ENCODE measurements at places on chromosomes 3 and 15. TPM values are rescaled to one million over a fixed set of nuclear protein-coding genes. Genes with fewer than 3 reads are reported as not detected.

DNA sequence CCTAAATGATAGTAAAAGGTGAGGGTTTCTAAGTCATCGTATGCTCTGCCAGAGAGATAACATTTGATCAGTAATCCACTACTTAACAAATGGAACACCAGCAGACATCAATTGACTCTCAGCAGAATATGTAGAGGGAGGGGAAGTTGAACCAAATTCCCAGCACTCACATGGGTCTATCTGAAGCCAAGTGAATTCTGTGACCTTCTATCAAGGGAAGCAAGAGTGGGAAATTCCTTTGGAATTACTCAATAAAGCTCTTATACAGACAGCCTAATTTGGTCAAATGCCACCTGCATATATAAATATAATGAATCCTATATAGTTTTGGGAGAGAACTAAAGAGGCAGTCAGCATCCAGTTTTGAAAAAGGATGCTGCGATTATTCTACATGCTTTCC lies 15.8 kb upstream of the KCNMB2 start:
- no peak for DNase-seq

The PPM1L gene
- total RNA-seq: 51.1 TPM

The C3orf70 gene
- total RNA-seq: 1.4 TPM

The GOLGA8T gene
- total RNA-seq: 0.47 TPM

- DNase-seq: no peak
These were observed 188.3 kb downstream of the IL5RA start for GRCh38 chr3:2921903-2922302.

GRCh38 chr15:77851086-77851485 lies 218.4 kb upstream of the LINGO1 start:
- no peak for DNase-seq

The CORO2B gene
- total RNA-seq: 5.0 TPM

The NUP210 gene
- total RNA-seq: 2.8 TPM

GRCh38 chr3:28291577-28291976 lies 50.2 kb downstream of the CMC1 start:
- no peak for DNase-seq

DNA sequence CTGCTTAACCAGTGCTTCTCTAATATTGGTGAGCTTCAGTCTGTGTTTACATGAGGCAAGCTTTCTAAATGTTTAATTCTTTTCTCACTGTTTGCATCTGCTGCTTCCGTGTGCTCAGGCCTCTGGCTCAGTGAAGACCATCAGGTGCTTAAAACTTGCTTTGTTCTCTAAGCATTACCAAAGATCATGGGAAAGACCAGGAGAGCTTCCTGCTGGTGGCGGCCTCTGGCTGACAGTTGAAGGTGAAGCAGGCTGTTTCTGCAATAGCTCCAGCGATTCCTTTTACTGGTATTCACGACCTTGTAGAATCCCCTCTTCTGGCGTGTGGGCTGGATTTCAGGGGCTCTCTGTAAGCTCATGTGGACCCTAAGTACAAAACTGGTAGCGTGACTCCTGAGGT lies 45.1 kb downstream of the EDEM1 start:
- no peak for DNase-seq

- DNase-seq: peak; percentile 36
These were observed 339.0 kb upstream of the PROK2 start for GRCh38 chr3:72123908-72124441.

GRCh38 chr3:52537165-52537620 lies 788 bp downstream of the UQCC5 start:
- DNase-seq: no peak

- no peak for DNase-seq
These were observed 103.6 kb upstream of the CTNNB1 start for GRCh38 chr3:41095702-41096101.

GRCh38 chr3:65535260-65535659 lies 503.5 kb downstream of the MAGI1 start:
- DNase-seq: no peak

DNA sequence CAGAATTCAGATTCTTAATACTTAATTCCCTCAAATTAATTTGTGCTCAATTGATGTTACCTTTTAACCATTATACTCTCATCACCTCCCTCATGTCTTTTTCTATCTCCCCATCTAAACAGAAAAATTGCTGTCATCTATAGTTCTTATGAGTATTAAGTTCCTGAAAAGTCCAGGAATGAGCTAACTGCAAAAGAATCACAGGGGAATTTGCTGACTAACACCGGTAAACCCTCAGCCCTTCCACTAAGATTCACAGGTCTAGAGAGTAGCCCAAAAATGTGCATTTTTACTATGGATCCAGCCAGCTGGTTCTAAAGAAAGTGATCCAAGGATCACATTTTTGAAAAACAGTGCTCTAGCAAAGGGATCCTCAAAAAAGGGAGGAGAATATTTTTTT lies 67.0 kb downstream of the SETD2 start:
- DNase-seq: no peak

DNA sequence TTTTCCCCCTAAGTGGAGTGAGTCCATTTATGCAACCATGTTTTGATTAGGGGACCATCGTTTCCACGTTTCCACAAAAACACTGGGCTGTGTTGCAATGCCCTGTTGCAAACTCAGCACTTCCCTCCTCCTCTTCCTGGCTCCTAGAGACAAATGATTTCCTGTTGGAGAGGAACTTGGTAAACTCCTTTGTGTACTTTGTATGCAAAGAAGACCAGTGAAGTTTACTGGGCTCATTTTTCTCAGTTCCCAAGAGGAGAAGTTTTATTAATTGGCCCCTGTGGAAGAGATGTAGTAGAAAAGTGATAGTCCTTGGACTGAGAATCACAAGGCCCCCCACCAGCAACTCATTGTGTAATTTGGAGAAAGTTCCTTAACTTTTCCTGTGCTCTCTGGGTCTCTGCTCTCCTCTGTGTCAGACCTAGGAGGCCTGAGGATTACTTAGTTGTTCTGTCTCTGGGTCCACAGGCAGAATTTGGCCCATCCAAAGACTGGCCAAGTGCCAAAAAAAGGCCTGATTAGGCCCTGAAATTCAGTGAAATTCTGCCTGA lies 95.0 kb downstream of the ATG7 start:
- peak; percentile 29 for DNase-seq

- DNase-seq: no peak
These were observed 9.7 kb upstream of the PGPEP1L start for GRCh38 chr15:99017322-99017701.

The PRKAR2A gene
- 52.2 TPM for total RNA-seq

The STRIT1 gene
- 11.7 TPM for total RNA-seq

GRCh38 chr3:119497820-119498185 lies 544 bp upstream of the TIMMDC1 start:
- no peak for DNase-seq

The CFAP100 gene
- total RNA-seq: not detected

GRCh38 chr15:62958528-62959363 lies 83.8 kb upstream of the TPM1 start:
- peak; percentile 39 for DNase-seq

GRCh38 chr3:132503559-132503958 lies 86.3 kb downstream of the DNAJC13 start:
- DNase-seq: no peak

The C2CD4A gene
- total RNA-seq: not detected

The CNTN3 gene
- total RNA-seq: 1.2 TPM

DNA sequence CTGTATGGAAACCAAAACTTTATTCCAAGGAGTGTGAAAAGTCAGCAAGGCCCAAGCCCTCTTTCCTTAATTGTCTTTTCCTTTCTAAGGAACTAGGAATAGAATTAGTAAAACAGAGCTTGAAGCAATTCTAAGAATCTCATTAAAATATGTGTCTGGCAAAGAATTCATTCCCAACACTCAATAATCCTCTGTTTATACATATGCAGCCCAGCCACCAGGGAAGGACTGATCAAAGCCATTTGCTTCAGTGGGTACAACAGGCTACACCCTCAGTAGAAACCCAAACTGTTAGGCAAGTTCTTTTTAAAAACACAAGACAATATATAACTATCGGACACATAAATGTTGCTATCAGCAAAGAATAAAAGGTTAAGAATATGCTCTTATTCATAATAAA lies 266.9 kb downstream of the ERC2 start:
- no peak for DNase-seq

GRCh38 chr3:123948449-123948848 lies 12.6 kb downstream of the CCDC14 start:
- no peak for DNase-seq

DNA sequence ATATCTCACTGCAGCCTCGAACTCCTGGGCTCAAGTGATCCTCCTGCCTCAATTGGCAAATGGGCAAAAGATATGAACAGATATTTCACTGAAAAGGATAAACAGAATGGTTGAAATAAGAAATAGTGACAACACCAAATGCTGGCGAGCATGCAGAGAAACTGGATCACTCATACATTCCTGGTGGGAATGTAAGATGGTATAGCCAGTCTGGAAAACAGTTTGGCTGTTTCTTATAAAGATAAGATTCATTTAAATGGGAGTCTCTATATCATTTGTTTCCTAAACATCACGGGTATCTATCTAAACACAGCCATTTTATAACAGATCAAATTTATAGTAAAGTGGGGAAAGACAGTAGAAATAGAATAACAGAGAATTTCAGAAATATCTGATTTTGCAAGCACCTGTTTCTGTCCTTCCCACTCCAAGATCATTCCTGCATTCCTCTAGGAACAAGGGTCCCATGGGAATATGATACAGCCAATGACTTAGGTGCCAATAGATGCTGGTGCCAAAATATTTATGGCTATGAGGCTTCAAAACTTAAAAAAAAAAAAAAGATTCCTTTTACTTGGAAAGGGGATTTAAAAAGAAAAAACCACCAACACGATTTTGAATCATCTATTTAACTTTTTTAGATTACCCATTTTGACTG lies 9.9 kb upstream of the TFDP2 start:
- DNase-seq: no peak

The KCNMB2 gene
- 2.1 TPM for total RNA-seq

The KIF7 gene
- 2.4 TPM for total RNA-seq

- DNase-seq: no peak
These were observed 109.8 kb downstream of the FBLN2 start for GRCh38 chr3:13658681-13659080.

DNA sequence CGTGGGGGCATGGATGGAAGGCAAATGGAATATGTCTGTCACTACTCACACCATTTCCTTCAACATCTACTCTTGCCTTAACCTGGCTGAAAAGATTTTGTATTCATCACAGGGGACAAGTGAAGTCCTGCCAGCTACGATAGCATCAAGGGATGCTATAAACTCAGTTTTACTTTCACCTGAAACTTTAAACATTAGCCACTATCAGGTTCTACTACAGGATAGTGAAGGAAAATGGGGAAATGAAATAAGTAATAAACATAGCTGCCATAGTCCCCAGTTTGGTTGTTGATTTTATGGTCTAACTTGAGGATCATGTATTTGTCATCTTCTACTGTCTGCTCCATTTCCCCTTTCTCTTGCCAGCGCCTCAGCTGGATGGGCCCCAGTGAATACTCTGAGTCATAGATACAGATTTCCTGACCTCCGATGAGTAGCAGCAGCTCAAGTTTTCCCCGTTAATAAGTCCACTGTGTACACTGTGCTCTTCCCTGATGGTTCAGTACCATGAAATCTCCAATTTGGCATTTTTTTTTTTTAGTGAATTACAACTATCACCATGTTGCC lies 338.2 kb upstream of the SLCO3A1 start:
- DNase-seq: peak; percentile 63

DNA sequence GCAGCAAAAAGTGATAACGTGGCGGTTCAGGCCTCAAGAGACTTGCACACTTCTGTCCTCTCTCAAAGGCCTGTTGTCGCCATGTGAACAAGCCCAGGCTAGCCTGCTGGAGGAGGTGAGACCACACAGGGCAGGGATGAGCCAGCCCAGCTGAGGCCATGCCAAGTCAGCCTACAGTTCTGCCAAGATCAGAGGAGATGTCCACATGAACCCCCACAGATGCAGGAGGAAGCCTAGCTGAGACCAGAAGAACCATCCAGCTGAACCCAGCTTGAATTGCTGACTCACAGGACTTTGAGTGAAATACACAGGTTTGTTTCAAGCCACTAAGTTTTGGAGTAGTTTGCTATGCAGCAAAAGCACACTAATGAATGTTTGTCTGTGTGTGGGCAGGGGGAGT lies 50.3 kb upstream of the SEC13 start:
- no peak for DNase-seq

The CTXN2 gene
- not detected for total RNA-seq

The CCNB2 gene
- 0.55 TPM for total RNA-seq

GRCh38 chr15:41914411-41914810 lies 20.6 kb upstream of the SPTBN5 start:
- no peak for DNase-seq

DNA sequence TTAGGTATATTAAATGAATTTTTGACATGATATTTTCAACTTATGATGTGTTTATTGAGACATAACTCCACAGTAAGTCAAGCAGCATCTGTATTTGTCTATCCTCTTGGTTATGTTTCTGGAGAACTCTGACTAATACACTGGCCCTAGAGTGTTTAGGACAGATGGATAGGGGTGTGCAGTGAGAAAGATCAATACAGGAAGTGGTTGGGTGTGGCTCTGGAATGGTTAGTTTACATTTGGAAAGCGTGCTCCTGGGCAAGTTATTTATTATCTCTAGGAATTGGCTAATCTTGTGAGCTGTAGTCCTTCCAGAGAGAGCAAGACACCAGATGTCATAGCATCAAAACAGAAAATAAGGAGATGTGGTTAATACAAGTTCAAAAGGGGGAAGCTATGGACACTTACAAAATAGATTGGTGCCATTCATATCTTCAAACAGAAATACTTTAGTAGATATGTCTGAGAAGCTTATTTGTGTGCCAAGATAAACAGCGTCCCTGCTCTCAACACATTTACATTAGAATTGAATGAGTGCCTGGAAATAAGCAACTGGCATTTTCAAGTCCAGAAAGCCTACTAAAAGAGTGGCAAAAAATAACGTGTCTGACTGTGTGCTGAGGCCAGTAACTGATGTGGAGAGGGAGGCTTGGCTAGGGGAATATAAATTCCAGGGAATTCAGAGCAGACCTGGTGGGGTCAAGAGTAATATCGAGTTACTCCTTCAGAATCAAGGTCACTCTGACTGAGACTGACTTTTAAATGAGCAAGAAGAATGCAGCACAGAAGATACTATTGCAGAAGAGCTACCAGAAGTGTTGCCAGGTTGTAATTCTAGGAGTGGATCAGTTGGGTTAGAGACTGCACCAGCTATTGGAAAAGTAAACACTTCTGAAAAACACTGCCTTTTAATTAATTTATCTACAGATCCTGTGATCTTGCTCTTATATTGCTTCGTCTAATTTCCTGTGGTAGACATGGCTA lies 33.4 kb upstream of the PLAAT1 start:
- no peak for DNase-seq

The CCR8 gene
- total RNA-seq: not detected
